ENCODE measurements at places on chromosomes 6 and 20.

- DNase-seq = no peak
Measured at GRCh38 chr6:116876635-116877611, at the start of gene RFX6. RFX6 (plus strand) TSS chr6:116877242; CDS start chr6:116877276, 34 bp downstream.

- no peak for DNase-seq
Measured at GRCh38 chr6:33836806-33837469, 33.1 kb upstream of the MLN start.

DNA sequence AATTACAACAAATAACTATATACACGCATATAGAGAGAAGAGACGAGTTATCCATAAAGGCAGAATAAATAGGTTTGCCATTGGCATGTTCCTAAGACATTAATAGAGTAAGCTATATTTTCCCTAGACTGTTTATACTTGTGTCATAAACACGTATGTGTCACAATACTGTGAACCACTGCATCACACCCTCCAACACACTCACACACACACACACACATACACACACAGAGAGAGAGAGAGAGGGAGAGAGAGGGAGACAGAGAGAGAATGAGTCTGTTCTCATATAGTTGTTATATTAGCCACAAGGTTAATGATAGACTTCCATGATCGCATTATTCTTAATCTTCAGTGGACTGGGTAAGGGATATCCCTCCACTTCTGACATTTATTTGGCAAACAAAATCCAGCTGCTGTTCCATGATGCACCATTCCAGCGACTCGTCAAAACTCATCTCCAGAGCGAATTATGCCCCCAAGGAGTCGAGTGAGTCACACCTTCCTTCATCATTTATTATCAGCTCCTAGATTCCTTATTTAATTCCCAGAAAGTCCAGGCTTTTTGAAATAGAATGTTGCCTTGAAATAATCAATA is 82.8 kb upstream of the HIVEP1 start:
- DNase-seq = no peak

DNA sequence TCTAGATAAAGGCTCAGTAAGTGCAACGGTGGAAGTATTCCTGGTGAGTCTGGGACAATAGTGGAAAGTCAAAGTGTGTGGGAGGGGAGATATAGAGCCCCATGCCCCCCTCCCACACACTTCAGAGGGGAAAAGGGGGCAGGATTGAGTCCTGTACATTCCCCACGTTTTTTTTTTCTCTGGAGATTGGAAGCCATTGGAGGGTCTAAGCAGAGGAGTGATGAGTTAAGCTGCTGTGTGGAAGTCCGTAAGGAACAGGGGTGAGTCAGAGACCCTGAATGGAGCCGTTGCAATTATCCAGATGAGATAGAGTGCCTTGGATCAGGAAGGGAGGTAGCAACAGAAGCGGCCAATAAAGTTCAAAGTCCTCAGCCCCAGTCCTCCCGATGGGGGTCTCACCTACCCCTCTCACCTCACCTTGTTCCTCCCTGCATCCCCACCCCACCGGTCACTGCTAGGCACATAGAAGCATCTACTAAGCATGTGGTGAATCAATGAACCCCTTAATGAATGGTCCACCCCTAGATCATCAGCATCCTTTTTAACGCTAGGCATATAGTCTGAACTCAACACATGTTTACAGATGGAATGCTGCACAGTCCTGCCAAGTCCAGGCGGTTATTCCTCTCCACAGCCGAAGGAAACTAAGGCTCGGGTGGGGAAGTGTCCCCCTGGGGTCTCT is 662 bp upstream of the SLC9A8 start:
- no peak for DNase-seq

DNA sequence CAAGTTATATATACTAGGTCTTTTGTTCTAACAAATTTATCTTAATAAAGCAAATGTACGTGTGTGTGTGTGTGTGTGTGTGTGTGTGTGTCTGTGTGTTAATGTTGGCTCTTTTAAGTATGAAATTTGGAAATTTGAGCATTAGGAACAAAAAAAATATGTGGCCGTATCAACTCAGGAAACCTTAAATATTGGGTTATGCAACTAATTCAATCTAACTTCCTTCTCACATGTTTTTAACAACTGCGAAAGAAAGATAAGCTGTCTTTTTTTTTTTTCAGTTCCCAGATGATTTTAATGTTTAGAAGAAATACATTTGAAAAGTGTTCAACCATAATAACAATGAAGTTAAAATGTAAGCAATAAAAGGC is 616.4 kb upstream of the ARID1B start:
- peak; percentile 65 for DNase-seq

DNA sequence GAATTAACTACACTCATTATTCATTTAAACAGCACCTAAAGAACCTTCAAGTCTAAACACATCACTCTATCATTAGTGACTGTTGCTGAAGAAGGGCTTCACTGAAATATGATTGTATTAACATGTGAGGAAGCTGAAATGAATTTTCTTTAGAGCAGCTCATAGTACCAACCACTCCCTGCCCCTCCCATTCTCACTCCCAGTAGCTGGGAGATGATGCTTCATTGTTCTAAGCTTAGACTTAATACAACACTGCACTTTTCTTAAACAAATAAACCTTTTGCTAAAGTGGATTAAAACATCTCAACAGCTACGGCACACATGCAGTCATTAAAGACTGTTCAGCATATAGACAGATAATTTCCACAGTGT is 63.1 kb downstream of the ATXN1 start:
- DNase-seq = no peak

DNA sequence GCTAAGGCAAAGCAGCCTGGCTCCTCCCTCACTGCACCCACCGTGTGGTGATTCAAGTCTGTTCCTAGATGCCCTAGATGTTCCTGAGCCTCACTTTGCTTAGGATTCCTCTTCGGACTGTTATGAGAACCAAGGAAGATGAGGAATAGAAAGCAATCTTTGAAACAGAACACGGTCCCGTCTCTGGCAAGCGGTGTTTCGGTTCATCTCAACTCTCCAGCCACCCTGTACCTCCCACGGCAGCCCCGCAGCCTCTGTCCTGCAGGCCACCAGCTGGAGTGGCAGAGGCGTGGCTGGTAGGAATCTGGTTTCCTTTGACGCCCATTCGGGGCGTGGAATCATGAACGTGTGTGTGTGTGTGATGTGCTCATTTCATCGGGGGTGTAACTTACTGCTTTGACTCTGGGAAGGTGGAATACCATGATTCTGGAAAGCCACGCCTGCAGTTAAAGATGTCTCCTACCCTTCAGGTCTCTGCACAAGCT is 21.3 kb downstream of the PDE10A start:
- DNase-seq = no peak

DNA sequence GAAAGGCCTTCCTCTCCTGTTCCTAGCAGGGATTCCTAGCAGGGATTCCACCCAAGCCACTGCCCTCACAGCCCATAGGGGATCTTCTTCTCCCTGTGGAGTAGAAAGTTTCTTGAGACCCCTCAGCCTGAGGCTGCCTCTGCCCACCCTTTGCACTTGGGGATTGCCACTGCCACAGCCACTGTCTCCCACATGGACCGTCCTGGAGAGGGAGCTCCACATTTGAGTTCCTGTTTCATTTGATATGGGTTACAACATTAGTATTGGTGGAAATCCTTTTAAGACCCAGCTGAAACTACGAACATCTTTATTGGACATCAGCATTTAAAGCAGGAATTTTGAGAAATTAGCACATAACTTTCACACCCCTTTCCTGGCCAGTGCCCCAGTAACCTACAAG is 25.6 kb downstream of the HLA-G start:
- no peak for DNase-seq

DNA sequence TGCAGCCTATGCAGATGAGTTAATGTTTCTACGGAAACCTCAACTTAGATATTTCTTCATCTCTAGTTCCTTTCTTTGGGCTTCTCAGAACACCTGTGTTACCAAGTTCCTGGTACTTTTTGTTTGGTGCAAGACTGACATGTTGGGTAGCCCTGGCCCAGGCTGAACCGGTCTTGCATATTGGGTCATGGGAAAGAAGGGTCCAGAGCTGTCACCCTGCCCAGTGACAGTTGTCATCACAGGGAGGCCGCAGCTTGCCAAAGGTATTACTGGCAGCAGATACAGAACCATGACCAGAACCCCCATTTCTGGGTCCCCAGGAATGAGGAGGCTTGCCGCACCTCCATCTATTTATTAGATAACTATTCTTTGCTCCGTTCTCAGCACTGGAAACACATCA is 40.2 kb downstream of the PDYN start:
- DNase-seq = no peak

DNA sequence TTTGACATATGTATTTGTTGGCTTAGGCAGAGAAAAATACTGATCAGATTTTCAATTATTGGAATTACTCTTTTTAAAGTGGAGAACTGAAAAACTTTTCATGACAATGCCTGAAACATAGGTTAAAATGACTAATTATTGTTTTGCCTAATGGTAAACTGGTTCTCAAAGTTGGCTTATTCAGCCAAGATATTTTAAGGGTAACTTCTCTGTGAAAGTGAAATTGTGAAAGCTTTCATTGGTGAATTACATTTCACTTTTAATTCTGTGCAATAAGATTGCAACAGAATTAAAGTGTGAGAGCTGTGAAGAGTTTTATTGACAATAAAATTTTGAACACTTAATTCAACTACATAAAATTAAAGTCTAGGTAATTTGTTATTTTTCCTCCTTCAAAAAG is 24.5 kb downstream of the KIAA0408 start:
- no peak for DNase-seq

DNA sequence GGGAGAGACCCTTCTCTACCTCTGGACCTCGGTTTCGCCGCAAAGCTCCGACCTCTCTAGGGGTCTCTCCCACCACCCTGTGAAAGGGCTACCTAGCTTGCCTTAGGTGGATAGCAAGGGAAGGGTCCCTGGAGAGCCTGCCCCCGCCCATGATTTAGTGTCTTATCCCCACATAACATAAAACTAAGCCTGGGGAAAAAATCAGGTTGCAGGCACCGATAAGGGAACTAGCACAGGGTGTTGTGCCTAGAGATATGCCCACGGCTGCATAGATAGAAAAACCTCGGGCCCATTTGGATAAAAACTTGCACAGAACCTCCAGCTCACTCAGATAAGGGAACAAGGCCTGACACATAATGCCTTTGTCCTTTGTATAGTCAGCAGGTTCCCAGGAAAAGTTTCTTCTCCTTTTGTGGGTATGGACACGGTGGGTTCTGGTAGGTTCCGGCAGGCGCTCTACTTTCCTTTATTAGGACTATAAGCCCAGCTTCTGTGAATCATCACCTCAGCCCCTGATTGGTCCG is 846 bp downstream of the ZSCAN31 start:
- no peak for DNase-seq

GRCh38 chr6:144346719-144347447 is 61.7 kb downstream of the UTRN start:
- no peak for DNase-seq

DNA sequence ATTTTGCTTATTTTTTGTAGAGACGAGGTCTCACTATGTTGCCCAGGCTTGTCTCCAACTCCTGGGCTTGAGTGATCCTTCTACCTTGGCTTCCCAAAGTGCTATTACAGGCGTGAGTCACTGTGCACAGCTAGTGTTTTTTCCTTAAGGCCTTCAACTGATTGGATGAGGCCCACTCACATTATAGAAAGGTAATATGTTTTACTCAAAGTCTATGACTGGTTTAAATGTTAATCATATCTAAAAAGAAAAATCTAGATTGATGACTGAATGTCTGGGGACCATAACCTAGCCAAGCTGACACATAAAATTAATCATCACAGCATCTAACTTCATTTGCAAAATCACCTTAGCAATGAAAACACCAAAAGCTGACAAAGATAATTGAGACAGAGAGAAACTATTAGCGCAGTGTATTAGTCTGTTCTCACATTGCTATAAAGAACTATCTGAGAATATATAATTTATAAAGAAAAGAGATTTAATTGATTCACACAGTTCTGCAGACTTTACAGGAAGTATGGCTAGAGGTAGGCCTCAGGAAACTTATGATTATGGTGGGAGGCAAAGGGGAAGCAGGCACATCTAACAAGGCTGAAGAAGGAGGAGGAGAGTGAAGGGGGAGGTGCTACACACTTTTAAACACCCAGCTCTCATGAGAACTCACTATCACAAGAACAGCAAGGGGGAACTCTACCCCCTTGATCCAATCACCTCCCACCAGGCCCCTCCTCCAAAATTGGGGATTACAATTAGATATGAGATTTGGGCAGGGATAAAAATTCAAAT is 66.8 kb upstream of the ARHGAP18 start:
- no peak for DNase-seq

- DNase-seq = no peak
Measured at GRCh38 chr6:84739866-84740208, 24.6 kb downstream of the TBX18 start.

DNA sequence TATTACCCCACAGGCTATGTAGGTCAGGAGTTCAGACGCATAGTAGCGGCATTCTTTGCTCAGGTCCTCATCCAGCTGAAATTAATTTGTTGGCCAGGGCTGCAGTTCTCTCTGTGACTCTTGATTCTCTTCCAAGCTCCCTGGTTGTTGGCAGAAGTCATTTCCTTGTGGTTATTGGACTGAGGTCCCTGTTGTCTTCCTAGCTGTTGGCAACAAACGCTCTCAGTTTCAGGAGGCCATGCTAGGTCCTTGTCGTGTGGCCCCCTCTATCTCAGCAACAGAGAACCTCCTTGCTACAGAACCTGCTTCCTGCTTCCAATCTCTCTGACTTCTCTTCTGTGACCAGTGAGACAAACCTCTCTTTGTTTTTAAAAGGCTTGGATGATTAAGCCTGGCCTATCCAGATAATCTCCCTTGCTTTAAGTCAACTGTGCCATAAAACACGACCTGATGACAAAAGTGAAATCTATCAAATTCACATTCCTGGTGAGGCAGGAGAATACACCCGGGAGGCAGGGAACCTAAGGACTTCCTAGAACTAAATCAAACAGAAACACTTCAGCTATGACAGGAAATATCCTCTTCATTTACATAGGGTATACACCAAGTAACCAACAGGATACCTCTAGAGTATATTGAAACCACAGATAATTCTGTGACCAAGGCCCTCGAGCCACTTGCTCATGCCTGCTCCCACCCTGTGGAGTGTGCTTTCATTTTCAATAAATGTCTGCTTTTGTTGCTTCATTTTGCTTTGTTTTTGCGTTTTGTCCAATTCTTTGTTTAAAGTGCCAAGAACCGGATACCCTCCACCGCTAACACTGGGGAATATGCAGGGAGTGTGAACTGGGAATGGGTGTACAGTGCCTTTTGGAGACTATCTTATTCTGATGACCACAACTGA is 196.0 kb downstream of the BTBD3 start:
- no peak for DNase-seq

DNA sequence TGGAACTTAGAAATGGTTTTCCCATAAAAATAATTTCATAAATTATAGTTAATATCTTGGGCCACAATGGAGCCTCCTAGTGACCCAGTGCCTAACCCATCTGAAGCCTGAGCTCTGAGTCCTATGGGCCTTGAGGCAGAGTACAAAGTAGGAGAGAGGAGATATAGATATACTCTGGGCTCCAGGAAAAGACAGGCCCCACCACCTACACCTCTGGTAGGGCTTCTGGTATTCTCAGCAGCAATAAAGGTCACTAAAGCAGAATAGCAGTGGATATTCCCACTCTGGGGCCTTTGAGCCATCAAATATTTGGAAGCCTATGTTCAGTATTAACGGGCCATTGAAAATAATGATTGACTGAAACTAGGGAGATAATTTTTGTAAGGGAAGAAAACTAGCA is 24.1 kb downstream of the CYP39A1 start:
- DNase-seq = no peak

- DNase-seq = no peak
Measured at GRCh38 chr6:158053377-158054313, 72.0 kb downstream of the SYNJ2 start.

GRCh38 chr20:50073500-50073899 is 39.5 kb downstream of the UBE2V1 start:
- no peak for DNase-seq

Data from bone marrow (tissue), 2 donors.